Left hindlimb (tissue), 1 donor: ENCODE measurements at places on chromosomes 7 and 10.

DNA sequence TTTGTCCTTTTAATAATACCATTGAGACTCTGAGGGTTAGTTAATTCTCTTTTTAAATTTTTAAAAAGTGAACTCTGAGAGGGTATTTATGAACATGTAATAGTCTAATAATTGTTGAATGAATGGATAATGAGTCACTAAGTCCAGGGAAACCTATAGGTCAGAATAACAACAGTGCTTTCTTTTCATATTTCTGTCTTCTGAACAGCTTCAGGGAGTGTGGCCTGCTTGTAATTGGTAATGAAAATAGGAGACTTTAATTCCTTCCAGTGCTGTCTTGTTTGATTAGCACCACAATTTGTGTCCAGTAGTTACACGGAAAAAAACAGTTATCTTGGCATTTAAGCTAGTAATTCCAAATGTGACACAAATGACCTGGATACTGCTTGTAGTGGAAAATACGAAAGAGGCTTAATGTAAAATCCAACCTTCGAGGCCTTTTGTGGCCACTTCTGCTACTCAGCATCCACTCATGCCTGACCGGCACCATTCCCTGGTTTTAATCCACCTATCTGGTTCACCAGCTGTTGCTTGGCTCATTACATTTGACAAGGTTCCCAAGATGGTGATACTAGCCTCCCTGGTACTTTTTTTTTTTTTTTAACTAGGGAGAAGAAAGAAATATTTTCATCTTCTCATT lies 149.3 kb upstream of the IMMP2L start:
- no peak for DNase-seq

- DNase-seq = no peak
Observed at GRCh38 chr10:43960135-43960415, 311.4 kb upstream of the ZNF32 start.

- no peak for DNase-seq
Observed at GRCh38 chr7:112052498-112052897, 153.7 kb downstream of the DOCK4 start.

DNA sequence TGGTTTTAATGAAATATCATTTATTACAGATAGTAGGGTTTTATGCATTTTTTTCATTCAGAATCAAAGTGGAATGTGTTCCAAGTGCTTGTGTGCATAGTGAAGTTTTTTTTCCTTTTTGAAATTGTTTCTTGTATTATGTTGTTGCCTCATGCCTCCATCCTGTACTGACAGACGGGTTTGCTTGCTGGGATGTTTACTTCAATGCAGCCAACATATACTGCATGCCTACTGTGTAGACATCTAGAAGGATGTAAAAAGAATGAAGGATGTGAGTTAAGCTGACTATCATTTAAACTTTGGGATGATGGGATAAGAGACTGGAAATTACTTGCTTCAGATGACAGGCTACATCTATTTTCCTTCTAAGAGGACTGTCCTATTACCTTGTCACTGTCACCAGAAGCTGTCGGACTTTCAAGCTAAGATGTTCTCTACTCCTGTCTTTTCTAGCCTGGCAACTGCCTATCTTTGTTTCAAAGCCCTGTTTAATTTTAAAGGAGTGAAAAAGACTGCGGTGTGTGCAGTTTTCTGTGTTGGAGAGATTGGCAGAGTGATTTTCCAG lies 243.7 kb downstream of the CDK14 start:
- no peak for DNase-seq

DNA sequence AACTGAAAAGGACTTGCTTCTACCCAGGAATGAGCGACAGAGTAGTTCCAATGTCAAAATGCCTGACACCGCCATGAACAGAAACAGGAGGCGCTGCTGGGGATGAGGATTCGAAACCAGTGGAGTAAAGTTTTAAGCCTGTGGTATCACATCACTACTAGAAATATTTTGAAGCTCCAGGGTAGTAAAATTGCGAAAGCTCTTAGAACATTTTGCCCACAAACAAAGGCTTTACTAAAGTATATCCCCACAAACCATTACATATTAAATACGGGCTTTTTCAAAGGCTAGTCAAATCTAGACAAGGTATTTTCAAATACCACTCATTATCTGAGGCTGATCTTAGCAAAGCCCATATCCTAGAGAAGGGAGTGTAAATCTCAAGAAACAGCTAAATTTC lies 2.4 kb downstream of the PRDX3 start:
- DNase-seq = no peak
